ENCODE measurements at places on chromosomes 3 and 15.

DNA sequence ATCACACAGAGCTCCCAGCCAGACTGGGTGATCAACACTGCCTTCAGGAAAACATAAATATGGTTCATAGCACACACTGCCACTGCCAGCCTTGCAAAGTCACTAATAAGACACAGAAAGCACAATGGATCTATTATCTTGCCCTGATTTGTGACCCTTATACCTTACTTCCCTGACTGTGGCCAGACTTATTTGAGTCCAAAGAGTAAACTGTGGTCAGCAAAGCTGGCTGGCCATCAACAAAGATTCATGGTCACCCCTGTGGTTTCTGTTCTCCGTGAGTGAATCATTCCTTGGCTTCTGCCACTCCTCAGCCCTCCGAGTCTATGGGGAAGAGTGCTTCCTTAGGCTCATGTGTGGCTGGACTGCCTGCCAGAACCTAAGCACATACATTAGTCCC, 437.7 kb downstream of the RAP2B start:
- no peak for DNase-seq

DNA sequence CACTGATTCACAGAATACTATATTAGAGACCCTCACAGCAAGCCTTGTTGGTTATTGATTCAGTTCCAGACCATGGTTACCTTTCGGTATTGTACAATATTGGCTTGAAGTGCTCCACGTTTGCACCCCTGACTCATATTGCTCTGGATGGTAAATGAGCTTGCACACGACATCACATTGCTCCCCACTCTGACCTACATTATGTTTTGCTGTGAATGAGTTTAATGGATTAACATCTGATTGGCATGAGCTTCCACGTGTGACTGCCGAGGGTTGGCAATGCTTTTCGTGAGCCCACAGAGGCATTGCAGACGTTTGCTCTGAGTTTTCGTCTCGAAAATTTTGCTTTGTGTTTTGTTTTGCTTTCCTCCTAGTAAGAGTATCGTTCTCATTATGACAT, 225.8 kb upstream of the ICE2 start:
- no peak for DNase-seq

DNA sequence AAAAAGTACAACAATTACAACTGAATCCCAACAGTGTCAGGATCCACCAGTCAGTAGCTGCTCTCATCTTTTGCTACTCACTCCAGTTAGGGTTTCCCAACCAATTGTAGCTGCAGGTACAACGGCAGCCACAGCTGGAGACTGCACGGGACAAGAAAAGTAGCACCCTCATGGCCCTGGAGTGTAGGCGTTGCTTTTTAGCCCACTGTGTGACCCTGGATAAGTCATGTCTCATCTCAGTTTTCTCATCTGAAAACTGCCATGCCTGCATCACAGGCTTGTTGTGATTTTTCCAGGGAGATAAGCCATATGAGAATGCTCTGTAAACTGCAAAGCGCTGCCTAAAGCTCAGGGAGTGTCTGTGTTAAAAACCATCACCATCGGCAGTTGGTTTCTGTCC, 535.6 kb upstream of the IL12A start:
- DNase-seq = no peak

DNA sequence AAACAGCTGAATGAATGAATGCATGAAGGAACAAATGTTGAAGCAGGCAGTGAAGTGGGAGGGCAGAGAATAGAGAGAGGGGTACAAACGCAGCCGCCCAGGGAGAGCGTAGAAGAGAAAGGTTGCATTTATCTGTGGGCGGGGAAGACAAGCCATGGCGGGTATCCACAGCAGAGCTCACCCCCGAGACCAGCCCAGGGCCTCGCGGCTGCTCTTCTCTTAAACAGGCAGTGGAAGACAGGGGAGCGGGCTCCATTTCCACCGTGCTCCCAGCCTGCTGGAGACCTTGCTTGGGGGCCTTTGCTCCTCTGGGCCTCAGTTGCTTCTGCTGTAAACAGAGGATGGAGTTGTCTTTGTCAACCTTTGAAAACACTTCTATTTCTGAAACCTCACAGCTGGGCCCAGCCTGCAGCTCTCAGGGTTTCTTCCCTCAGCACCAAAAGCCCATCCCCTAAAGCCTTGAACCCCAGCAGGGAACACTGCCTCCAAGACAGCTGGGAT, 259.5 kb downstream of the UACA start:
- DNase-seq = no peak

DNA sequence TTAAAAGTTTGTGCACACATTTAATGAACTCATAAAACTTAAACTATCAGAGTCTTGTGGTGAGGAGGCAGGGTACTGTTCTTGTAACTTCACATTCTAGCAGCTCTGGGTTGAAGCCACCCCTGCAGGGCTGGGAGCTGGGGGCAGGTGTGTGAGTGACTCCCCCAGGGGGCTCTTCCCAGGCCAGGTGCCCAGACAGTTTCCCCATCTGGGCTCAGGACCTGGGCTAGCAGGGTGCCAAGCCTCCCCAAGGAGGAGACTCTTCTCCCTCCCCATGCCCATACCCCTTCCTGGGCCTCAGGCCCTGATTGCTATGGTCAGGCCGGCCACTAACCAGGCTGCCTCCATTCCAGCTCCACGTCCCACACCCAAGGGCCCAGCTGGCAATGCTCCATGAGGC, 22.0 kb upstream of the CHCHD6 start:
- no peak for DNase-seq

DNA sequence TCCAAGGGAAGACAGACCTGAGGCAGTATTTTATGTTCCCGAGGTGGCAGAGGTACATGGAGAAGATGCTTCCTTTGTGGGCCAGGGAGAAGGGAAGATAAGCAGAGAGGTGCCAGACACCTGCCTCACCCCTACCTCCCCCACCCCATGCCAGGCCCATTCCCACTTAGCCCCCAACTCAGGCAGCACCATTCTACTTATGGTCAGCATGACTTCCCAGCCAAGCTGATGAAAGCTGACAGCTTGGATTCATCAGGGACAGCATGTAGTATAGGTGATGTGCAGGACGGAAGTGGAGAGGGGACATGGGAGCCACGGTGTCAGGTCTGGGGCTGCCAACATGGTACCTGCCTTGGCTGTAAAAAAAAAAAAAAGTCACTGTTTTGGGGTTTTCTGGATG, 57.5 kb upstream of the CSPG4 start:
- DNase-seq = no peak

DNA sequence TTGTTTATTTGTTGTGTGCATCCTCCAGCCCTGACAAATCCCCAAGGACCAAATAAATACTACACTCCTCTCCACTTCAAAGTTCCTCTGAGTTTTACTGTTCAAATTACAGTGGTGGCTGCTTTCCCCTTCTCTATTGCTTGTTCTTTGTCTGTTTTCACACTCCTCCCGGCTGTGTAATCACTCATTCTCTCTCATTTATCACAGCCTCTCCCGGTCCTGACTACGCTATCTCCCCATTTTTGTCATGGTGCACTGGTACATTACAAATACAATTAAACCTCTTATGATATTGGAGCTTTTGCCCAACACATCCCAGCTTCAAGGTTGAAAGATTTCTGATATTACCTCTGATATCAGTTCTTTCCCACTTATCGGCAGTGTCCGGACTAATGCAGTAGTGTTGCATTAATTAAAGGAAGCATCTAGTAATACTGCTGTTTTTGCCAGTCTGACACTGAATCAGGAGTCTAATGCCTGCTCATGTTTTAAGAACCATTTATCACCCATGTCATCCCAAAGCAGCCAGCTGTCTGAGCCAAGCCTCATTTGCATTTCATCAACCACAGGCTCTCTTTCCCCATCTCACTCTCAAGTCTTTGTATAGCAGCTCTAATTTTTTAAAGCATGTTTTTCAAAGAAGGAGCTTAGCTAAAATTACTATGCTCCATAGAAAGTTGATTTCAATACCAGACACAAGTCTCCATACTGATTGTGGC, 740.5 kb downstream of the ROBO2 start:
- DNase-seq = no peak

DNA sequence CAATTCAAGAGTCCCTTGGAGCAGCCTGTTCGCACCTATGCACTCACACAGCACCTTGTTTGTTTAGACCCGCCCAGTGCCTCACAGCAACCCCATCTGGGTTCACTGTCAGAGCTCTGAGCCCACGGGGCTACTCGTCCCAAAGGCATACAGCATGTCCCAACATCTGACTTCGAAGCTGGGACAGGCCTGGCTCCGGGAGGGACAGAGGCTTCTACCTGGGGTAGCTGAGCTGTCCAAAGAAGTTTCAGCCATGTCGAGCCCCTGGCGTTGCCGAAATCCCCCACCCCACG, 28.6 kb upstream of the CYP11A1 start:
- DNase-seq = no peak

GRCh38 chr3:117553461-117553860, 843.9 kb downstream of the TUSC7 start:
- DNase-seq = no peak

- DNase-seq = no peak
Observed at GRCh38 chr15:23708332-23708731, 21.2 kb upstream of the NDN start.

Measured in NCI-H345 (cell line).